Vein endothelial cell (primary cell): ENCODE measurements at places on chromosomes 16 and 17. TPM values are rescaled to one million over a fixed set of nuclear protein-coding genes. Genes with fewer than 3 reads are reported as not detected.

DCUN1D3 gene
- total RNA-seq: 42.4 and 71.2 TPM in 2 replicates

MRPL12 gene
- total RNA-seq: 23.8 and 26.1 TPM in 2 replicates

C17orf107 gene
- total RNA-seq: 1.1 and 1.3 TPM in 2 replicates

RDM1 gene
- total RNA-seq: not detected in 2 replicates

CMTM1 gene
- total RNA-seq: 2.3 and 3.1 TPM in 2 replicates

MYO15A gene
- 0.29 TPM in 1 of 2 replicates, not detected in the other for total RNA-seq

PYY gene
- 0.33 TPM in 1 of 2 replicates, not detected in the other for total RNA-seq

SDR42E1 gene
- 2.6 and 6.2 TPM in 2 replicates for total RNA-seq

NEUROD2 gene
- not detected in 2 replicates for total RNA-seq

CSH2 gene
- total RNA-seq: not detected in 2 replicates

CDH8 gene
- total RNA-seq: not detected in 2 replicates

ITGB4 gene
- 6.1 and 50.0 TPM in 2 replicates for total RNA-seq

LHX1 gene
- not detected in 2 replicates for total RNA-seq

KRTAP4-5 gene
- total RNA-seq: not detected in 2 replicates

ITGAD gene
- total RNA-seq: not detected in 2 replicates

GLIS2 gene
- total RNA-seq: 0.67 and 2.0 TPM in 2 replicates

CHAD gene
- total RNA-seq: not detected in 2 replicates

STAC2 gene
- not detected in 2 replicates for total RNA-seq
